ENCODE measurements at places on chromosomes 2 and 18. TPM values are rescaled to one million over a fixed set of nuclear protein-coding genes. Genes with fewer than 3 reads are reported as not detected.

The MAP3K20 gene
- 15.2 TPM for total RNA-seq

- no peak for DNase-seq
These were observed 5.6 kb downstream of the QPCT start for GRCh38 chr2:37350034-37350433.

DNA sequence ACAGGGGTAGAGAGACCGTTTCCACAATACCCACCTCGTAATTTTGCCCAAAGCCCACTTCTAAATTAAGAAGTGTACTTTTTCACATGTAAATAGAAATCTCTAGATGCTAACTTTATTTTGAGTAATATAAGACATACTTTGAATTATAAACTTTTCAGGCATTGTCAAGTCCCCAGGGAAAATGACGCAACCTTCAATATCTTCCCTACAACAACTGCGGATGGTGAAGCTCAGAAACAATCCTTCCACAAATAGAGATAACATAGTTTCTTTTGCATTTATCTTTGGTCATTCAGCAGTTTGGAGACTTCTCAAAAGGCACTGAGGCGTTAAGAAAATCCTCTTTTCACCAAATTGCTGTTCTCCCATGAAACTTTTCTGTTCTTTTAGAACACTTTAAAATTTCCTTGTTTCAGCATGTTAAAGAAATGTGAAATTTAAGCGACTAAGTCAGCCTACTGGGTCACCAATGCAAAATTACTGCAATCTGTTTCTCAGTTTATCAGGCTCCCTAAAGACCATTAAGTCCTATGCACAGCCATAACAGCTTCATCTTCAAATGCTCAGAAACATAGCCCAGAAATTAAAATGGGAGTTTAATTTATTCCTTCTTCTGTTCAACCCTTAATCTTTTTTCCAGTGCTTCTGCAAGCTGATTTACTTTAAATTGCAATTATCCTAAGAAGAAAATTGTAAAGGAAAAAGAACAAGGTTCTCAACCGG lies 118.3 kb upstream of the DNAJC10 start:
- no peak for DNase-seq

- DNase-seq = no peak
These were observed 1085.6 kb downstream of the SOCS6 start for GRCh38 chr18:71374294-71375000.

DNA sequence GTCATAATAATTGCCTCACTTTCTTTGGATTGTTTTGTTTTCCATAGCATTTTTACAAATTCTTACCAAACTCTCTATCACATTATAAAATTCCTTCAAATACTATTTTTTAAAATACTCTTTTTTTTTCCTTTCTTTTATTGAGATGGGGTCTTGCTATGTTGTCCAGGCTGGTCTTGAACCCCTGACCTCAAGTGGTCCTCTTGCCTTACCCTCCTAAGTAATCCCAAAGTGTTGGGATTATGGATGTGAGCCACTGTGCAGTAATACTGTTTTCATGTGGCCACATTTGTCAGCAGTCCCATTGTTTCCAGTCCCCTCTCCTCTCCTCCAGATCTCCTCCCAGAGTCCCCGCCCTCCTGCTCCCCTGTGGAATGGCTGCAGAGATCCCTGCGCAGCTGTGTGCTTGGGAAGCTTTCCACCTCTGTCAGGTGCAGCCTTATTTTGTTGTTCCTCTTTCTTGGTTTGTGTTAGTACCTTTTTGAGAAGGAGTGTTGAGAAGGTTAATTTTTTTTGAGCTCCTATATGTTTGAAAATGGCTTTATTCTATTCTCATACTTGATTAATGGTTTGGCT lies 227.3 kb downstream of the LOXHD1 start:
- DNase-seq = no peak
